Heart right ventricle (tissue), 16 donors: ENCODE measurements at places on chromosomes 4 and X. TPM values are rescaled to one million over a fixed set of nuclear protein-coding genes. Genes with fewer than 3 reads are reported as not detected.
A peak's percentile ranks its signal among the peaks of the same experiment; 100 is the strongest.

The TLR7 gene
- total RNA-seq: 0.81 TPM

The KCNIP4 gene
- not detected for total RNA-seq

The MAGED4 gene
- total RNA-seq: not detected

The LDOC1 gene
- 2.4 TPM for total RNA-seq

The AREG gene
- total RNA-seq: 1.2 TPM

DNA sequence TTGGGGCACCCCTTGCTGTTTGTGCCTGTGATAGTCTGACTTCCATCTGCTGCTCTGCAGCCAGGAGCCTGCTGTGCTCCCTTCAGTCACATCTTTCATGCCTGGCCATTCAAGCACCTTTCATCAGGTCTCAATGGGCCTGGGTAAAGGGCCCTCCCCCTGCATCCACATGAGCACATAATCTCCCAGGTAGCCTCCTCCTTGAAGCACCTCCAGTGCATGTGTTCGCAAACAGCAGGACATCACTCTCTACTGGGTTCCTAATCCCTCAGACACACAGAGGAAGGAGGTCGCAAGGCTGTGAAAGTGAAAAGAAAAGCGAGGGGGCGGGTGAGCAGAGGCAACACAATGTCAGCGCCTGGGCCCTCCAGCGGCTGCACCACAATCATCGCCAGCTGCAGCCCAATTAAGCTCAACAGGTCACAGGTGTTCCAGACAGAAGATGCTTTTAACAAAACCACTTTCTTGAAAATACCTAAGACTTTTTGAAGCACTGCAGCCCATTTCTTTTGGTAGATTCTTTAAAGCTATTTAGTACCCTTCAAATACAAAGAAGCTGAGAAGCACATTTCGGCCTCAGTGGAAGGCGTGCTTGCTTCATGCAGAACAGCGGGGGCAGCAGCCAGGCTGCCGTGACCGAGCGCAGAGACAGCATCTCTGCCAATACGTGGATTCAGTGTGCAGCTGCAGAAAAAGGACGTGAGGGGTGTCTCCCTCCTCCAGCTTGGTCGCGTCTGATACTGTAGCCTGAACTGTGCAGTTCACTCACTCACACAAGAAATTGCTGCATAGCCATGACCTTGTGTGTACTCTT, 92.2 kb upstream of the SPRY1 start:
- peak; percentile 10 for DNase-seq

GRCh38 chr4:183602557-183603027, 56.4 kb downstream of the RWDD4 start:
- DNase-seq: no peak

GRCh38 chr4:26081795-26082498, 167.9 kb downstream of the SMIM20 start:
- DNase-seq: no peak

DNA sequence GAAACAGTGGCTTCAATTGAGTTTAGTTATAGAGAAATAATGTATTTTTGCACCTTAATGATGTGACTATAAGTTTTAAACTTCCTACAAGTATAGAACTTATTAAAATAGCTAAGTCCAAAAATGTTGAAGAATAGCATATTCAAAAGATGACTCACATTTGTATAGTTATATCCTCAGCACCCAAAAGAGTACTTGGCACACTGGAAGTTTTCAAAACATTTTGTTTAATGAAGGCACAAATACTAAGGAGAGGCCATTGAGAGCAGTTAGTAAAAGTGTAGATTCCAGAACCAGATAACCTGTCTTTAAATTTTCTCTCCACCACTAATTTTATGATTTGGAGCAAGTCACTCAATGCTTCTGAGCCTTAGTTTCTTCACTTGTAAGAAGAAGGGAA, 226.9 kb upstream of the MID1 start:
- no peak for DNase-seq

DNA sequence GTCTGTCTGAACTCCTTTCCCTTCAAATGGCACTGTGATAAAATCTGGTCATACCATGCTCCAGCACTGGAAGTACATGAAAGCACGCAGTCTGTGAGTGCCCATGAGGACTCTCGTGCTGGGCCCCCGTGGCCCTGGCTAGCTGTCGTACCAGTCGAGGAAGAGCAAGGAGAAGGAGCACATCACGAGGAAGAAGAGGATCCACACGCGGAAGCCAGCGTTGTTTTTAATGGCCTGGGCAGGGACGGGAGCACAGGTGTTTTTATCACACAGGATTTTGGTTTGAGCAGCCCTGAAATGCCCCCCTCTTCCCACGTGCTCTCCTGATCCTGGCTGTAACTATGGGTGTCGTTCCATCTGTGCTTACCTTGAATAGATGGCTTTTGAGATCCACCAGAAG, 33.0 kb downstream of the NSG1 start:
- DNase-seq: no peak

DNA sequence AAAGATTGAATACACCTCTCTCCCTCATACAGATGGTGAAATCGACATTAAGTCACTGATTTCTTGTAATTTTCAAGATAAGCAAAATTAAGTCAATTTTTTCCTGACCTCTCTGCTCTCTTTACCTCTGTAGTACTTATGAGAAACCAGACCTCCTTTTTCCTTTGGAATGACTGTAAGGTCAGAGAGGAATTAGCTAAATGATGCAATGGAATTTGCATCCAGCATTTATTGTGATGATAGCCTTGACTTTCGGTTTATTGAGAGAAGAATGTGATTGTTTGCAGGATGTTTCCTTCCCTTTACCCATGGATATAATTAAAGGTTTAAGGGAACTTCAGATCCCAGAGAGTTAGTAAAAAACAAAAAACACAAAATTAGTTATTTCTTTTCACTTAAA, 22.4 kb downstream of the STK26 start:
- no peak for DNase-seq
